GM12878 (cell line): ENCODE measurements at places on chromosomes 16 and 17. TPM values are rescaled to one million over a fixed set of nuclear protein-coding genes. Genes with fewer than 3 reads are reported as not detected.

CORO6 gene
- 3.2 and 3.7 TPM in 2 replicates for total RNA-seq

DOC2A gene
- 0.11 TPM in 1 of 2 replicates, not detected in the other for total RNA-seq

GRCh38 chr16:23072084-23072599 lies 77.1 kb downstream of the USP31 start:
- no peak for DNase-seq

GRCh38 chr17:49994085-49995054 lies 654 bp downstream of the DLX3 start:
- no peak for DNase-seq

GRCh38 chr17:9874722-9875121 lies 30.3 kb downstream of the RCVRN start:
- no peak for DNase-seq

DNA sequence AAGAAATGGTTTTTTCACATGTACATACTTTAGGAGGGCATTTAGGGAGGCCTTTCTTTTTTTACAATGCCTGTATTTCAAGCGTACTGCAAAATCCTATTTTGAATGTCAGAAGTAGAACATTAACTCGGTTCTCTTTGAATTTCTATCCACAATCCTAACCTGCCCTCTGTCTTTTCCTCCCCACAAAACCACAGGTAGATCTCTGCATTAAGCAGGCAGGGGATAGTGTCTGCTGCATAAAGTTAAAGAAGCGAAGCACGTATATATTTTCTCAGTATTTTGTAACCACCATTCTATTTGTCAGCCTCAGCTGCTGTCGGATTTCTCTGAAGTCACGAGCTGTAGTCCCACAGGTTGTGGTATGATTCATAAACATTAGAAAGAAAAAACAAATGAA lies 137.5 kb downstream of the SHISA6 start:
- no peak for DNase-seq
